ENCODE measurements at places on chromosomes 16 and 17. TPM values are rescaled to one million over a fixed set of nuclear protein-coding genes. Genes with fewer than 3 reads are reported as not detected.

ITGAD gene
- total RNA-seq = not detected

DNA sequence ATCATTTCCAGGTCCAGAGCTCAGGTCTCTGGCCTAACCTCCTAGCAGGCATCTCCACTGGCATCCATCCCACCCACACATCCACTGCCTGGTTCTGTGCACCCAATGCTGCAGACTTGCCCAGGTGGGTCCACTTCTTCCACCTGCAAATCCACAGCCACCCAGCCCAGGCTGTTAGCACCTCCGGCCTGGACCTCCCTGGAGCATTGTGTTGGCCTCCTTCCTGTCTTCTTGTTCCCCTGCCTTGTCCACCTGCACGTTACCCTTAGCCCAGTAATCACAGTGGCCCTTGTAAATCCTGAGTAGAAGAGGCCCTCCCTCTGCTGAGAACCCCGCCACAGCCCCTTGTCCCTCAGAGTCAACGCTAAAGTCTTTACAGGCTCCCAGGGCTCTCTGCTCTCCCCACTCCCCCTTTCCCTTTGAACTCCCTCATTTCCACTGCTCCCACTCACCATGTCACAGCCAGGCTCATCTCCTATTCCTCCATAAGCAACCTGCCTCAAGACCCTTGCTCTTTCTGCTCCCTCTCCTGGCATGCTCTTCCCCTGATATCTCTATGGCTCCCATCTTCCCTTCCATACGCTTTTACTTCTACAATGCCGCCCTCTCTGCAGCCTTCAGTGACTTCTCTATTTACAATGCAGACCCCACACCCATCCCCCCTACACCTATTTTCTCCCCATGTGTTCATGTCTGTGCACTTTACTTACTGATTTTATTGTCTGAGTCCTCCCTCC lies 288.8 kb downstream of the FOXL1 start:
- DNase-seq = no peak
- no peak overlapping the region for H3K27ac ChIP-seq
- no peak overlapping the region for H3K4me3 ChIP-seq
- peaks cover 11% of the 10 kb centered on the region for H3K4me1 ChIP-seq

- no peak for DNase-seq
- no peaks in the 10 kb centered on the region for H3K4me1 ChIP-seq
- H3K27me3 ChIP-seq = no peaks in the 10 kb centered on the region
- H3K4me3 ChIP-seq = no peak overlapping the region
Observed at GRCh38 chr17:63345611-63346010, 100.5 kb downstream of the CYB561 start.

- DNase-seq = no peak
- no peaks in the 10 kb centered on the region for H3K27me3 ChIP-seq
- H3K36me3 ChIP-seq = no peaks in the 10 kb centered on the region
- no peak overlapping the region for H3K27ac ChIP-seq
- H3K4me1 ChIP-seq = no peaks in the 10 kb centered on the region
- no peak overlapping the region for H3K4me3 ChIP-seq
Observed at GRCh38 chr16:58085584-58086251, 43.5 kb downstream of the CFAP20 start.

GRCh38 chr17:79141578-79142355 lies 67.1 kb downstream of the ENGASE start:
- H3K27ac ChIP-seq = no peak overlapping the region
- H3K4me1 ChIP-seq = no peaks in the 10 kb centered on the region
- no peak for DNase-seq
- H3K27me3 ChIP-seq = no peaks in the 10 kb centered on the region
- H3K4me3 ChIP-seq = no peak overlapping the region
- H3K36me3 ChIP-seq = no peaks in the 10 kb centered on the region

- peaks cover 14% of the 10 kb centered on the region for H3K4me1 ChIP-seq
- no peaks in the 10 kb centered on the region for H3K36me3 ChIP-seq
Observed at GRCh38 chr17:15340966-15341365, 431 bp downstream of the TEKT3 start.

- H3K36me3 ChIP-seq = no peaks in the 10 kb centered on the region
- H3K27ac ChIP-seq = no peak overlapping the region
- no peak overlapping the region for H3K4me3 ChIP-seq
- H3K4me1 ChIP-seq = peaks cover 10% of the 10 kb centered on the region
- DNase-seq = no peak
Observed at GRCh38 chr16:54458923-54459322, 172.3 kb upstream of the IRX3 start.

DNA sequence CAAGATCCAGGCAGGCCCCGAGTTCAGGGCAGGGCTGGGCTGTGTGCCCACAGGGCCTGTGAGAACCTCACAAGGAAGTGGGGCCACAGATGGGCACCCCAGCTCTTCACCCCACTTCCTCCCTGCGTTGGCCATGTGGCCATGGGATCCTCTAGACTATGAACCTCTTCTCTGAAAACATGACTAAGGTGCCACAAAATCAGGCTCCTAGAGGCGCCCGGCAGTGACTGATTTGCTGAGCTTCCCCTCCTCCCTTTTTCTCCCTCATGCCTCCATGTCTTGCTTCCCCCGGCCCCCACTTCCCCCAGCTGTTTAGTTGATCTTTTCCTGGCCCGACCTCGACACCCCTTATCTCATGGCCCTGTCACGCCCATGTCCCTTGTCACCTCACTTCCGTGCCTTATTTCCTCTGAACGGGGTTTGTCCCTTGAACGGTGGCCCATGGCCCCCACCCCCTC lies 87.1 kb downstream of the KCNJ12 start:
- H3K4me1 ChIP-seq = peaks cover 7% of the 10 kb centered on the region
- no peaks in the 10 kb centered on the region for H3K36me3 ChIP-seq
- no peak for DNase-seq
- no peaks in the 10 kb centered on the region for H3K27me3 ChIP-seq

GRCh38 chr16:47492428-47493377 lies 31.6 kb downstream of the PHKB start:
- H3K4me1 ChIP-seq = peaks cover 15% of the 10 kb centered on the region
- peak overlapping the region; percentile 3 for H3K4me3 ChIP-seq
- H3K27ac ChIP-seq = peak overlapping the region; percentile 63

- H3K27me3 ChIP-seq = peaks cover 4% of the 10 kb centered on the region
- H3K4me1 ChIP-seq = peaks cover 8% of the 10 kb centered on the region
- no peak for DNase-seq
- no peak overlapping the region for H3K27ac ChIP-seq
- no peaks in the 10 kb centered on the region for H3K36me3 ChIP-seq
Observed at GRCh38 chr17:8055851-8056231, 17.0 kb downstream of the ALOX15B start.

Data from vagina (tissue), 2 donors.